ENCODE measurements at places on chromosomes 3 and 15. TPM values are rescaled to one million over a fixed set of nuclear protein-coding genes. Genes with fewer than 3 reads are reported as not detected.

The GOLGA8K gene
- not detected for polyA plus RNA-seq

The SCN5A gene
- not detected for polyA plus RNA-seq

The MYRIP gene
- polyA plus RNA-seq: not detected

The PODXL2 gene
- polyA plus RNA-seq: 12.0 TPM

The DUOXA2 gene
- polyA plus RNA-seq: not detected

The CCDC9B gene
- polyA plus RNA-seq: not detected

DNA sequence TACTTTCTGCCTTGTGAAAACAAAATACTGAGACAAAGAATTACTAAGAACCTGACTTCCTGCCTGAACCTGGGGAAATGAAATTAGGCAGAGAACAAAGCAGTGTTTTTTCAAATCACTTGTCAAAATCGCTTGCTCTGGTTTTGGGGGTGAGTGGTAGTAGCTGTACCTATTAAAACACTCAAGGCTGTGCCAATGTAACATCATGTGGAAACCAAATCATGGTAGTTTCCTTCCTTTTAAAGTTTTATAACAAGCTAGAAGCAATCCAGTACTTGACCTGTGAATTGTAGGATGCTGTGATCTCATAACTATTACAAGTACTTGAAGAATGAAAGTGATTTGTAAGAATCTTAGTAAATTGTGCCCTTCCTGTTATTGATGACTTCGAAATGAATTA, 6.7 kb downstream of the CMTM8 start:
- DNase-seq: no peak
- H3K4me3 ChIP-seq: no peak overlapping the region
- H3K4me1 ChIP-seq: no peaks in the 10 kb centered on the region
- H3K27ac ChIP-seq: no peak overlapping the region
- no peaks in the 10 kb centered on the region for H3K36me3 ChIP-seq
- no peaks in the 10 kb centered on the region for H3K27me3 ChIP-seq

GRCh38 chr3:139534455-139534812, 5.1 kb downstream of the RBP1 start:
- no peak for DNase-seq
- H3K27ac ChIP-seq: no peak overlapping the region
- H3K4me3 ChIP-seq: no peak overlapping the region
- no peaks in the 10 kb centered on the region for H3K36me3 ChIP-seq

GRCh38 chr15:101489599-101490407, at the start of gene PCSK6:
Gene PCSK6 (minus strand): TSS chr15:101489707. CDS start chr15:101489670, 37 bp downstream.
- H3K27me3 ChIP-seq: peaks cover 5% of the 10 kb centered on the region
- no peak for DNase-seq
- H3K4me1 ChIP-seq: no peaks in the 10 kb centered on the region
- no peak within 1 kb of the TSS for H3K27ac ChIP-seq
- H3K4me3 ChIP-seq: no peak within 1 kb of the TSS
- no peaks in the 10 kb centered on the region for H3K36me3 ChIP-seq

DNA sequence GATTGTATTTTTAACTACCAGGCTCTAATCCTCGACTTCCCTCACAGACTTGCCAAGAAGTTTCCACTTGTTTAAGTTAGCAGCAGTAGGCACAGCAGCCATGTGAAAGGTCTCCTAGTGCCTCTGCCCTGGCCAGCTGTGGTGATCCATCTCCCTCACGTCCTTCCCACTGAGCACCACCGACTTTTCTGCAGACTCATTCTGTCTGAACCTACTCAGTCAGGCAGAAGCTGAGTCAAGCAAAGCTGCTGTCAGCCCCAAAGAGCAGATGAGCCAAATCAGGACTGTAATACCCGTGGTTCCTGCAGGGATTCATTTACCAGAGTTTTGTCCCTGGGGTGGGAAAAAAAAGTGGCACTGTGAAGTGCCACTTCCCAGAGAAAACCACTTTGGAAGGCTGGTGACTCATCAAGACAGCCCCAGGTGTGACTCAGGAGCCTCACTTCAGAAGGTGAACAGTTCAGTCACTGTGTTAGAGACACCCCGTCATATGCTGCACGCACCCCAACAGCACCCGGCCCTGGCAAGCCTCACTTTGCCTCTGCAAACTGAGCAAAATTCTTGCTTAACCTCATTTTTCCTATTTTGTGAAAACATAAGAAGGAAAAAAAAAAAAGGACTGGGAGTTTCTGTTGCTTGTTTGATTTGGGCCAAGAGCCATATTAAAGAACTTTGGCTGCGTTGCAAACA, 76.0 kb downstream of the WWTR1 start:
- H3K27me3 ChIP-seq: no peaks in the 10 kb centered on the region
- no peak for DNase-seq
- peak overlapping the region; percentile 63 for H3K27ac ChIP-seq
- H3K4me1 ChIP-seq: peaks cover 73% of the 10 kb centered on the region
- peak overlapping the region; percentile 52 for H3K4me3 ChIP-seq

DNA sequence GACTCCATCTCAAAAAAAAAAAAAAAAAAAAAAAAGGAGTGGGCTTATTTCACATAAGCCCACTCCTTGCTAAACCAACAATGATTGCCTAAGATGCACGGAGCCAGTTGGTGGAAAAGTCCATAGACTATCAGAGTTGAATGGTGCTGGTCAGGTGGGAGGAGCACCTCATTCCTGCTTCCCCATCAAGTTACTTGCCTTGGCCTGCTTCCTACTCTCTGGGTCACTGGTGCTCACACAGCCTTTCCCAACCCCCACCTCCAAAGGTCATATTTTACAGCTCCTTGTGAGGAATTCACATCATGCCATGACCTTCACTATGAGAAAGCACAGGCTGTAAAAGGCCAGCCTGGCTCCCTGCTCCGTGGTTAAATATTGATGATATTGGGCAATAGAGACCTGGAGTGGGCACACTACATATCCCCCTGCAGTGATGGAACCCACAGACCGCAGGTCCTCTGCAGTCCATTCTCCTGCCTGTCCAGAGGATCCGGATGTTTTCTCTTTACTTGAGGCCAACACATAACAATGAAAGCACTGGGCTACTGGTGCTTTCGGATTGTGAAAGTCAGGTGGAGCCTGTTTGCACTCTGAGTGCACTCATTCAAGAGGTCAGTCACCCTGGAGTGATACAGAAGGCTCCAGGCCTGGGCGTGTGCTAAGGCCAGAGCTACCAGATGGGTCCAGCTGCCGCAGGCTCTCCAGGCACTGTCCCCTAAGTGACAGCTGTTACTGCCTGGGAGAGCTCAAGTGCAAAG, at the start of gene SLC51B:
Gene SLC51B, plus strand, starts transcription at position 664 of the 758 bp plus-strand sequence. CDS start 4,618 bp downstream, outside the sequence.
- no peaks in the 10 kb centered on the region for H3K27me3 ChIP-seq
- H3K36me3 ChIP-seq: no peaks in the 10 kb centered on the region
- no peak within 1 kb of the TSS for H3K27ac ChIP-seq
- no peak within 1 kb of the TSS for H3K4me3 ChIP-seq

DNA sequence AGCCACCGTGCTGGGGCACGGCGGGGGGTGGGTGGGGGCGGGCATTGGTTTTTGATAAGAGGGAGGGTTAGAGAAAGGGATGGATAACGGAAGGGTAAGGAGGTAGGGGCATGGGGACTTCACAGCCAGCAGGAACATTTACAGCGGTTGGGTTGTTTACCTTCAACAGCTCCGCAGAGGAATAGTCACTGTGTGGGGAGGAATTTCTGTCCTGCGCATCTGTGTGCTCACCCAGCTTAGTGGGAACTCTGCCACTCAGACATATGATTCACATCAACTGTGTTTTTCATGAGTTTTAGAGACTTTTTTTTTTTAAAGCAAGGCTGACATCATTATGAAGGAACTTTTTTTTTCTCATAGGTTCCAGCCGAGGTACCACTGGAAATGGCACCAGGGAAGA, 19.6 kb downstream of the CHRD start:
- no peak overlapping the region for H3K27ac ChIP-seq
- no peaks in the 10 kb centered on the region for H3K4me1 ChIP-seq
- no peaks in the 10 kb centered on the region for H3K36me3 ChIP-seq
- H3K4me3 ChIP-seq: no peak overlapping the region
- DNase-seq: no peak

DNA sequence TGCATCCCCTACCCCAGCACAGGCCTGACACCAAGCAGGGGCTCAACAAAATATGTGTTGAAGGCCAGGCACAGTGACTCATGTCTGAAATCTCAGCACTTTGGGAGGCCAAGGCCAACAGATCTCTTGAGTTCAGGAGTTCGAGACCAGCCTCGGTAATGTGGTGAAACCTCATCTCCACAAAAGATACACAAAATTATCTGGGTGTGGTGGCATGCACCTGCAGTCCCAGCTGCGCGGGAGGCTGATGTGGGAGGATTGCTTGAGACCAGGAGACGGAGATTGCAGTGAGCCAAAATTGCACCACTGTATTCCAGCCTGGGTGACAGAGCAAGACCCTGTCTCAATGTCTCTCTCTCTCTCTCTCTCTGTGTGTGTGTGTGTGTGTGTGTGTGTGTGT, 30.7 kb upstream of the CYP11A1 start:
- peak overlapping the region; percentile 100 for H3K27ac ChIP-seq
- H3K4me3 ChIP-seq: peak overlapping the region; percentile 34
- H3K36me3 ChIP-seq: no peaks in the 10 kb centered on the region
- DNase-seq: no peak
- H3K4me1 ChIP-seq: peaks cover 94% of the 10 kb centered on the region

GRCh38 chr15:69035205-69035917, 20.9 kb downstream of the NOX5 start:
- H3K27ac ChIP-seq: no peak overlapping the region
- peaks cover 5% of the 10 kb centered on the region for H3K27me3 ChIP-seq
- H3K4me3 ChIP-seq: no peak overlapping the region
- H3K36me3 ChIP-seq: no peaks in the 10 kb centered on the region
- H3K4me1 ChIP-seq: no peaks in the 10 kb centered on the region

- no peaks in the 10 kb centered on the region for H3K27me3 ChIP-seq
- H3K4me3 ChIP-seq: no peak overlapping the region
- no peak overlapping the region for H3K27ac ChIP-seq
- DNase-seq: no peak
- H3K36me3 ChIP-seq: no peaks in the 10 kb centered on the region
These were observed 386.6 kb upstream of the THBS1 start for GRCh38 chr15:39194106-39194830.

- H3K27ac ChIP-seq: no peak overlapping the region
- no peaks in the 10 kb centered on the region for H3K36me3 ChIP-seq
- H3K4me3 ChIP-seq: no peak overlapping the region
- H3K27me3 ChIP-seq: no peaks in the 10 kb centered on the region
These were observed 507.8 kb downstream of the TUSC7 start for GRCh38 chr3:117217355-117217754.

DNA sequence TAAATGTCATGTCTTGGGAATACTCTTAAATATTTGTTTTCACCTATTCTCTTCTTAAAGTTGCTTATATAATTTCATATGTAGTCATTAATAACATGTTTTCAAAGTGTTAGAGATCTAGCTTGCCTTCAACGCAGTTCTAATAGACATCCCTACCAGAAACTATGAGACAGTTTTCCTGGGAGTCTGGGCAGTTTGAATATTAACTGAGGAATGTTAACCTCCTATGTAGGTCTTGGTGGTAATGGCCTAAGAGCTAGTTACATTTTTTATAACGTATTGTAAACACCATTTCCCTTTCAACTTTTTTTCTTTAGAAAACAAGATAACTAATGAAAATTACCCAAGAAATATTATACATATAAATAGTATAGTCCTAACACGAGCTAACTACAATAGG, 328.2 kb downstream of the TIGIT start:
- H3K36me3 ChIP-seq: no peaks in the 10 kb centered on the region
- no peak for DNase-seq
- no peak overlapping the region for H3K27ac ChIP-seq
- H3K27me3 ChIP-seq: no peaks in the 10 kb centered on the region

DNA sequence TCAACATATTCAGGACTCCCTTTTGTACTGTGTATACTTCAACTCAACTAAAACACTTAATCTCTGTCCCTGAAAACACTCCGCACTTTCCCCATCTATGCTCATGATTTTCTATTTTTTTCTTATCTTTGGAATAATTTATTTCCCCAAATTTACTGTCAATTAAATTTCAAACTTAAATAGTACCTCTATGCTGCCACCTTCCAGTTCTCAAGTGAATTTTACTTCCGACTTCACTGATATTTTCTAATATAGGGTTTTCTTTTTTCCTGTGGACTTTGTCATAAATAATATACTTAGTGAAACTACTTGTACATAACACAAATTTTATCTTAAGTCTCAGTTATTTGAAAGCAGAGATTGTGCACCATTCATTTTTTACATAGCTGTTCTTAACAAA, 1303.3 kb downstream of the OTOL1 start:
- no peak overlapping the region for H3K4me3 ChIP-seq
- no peak overlapping the region for H3K27ac ChIP-seq
- H3K36me3 ChIP-seq: no peaks in the 10 kb centered on the region
- no peaks in the 10 kb centered on the region for H3K4me1 ChIP-seq
- no peaks in the 10 kb centered on the region for H3K27me3 ChIP-seq
- DNase-seq: no peak

GRCh38 chr3:112751564-112752512, 94.8 kb downstream of the CD200R1L start:
- no peak overlapping the region for H3K27ac ChIP-seq
- no peak for DNase-seq
- H3K4me1 ChIP-seq: no peaks in the 10 kb centered on the region
- no peak overlapping the region for H3K4me3 ChIP-seq
- no peaks in the 10 kb centered on the region for H3K36me3 ChIP-seq

DNA sequence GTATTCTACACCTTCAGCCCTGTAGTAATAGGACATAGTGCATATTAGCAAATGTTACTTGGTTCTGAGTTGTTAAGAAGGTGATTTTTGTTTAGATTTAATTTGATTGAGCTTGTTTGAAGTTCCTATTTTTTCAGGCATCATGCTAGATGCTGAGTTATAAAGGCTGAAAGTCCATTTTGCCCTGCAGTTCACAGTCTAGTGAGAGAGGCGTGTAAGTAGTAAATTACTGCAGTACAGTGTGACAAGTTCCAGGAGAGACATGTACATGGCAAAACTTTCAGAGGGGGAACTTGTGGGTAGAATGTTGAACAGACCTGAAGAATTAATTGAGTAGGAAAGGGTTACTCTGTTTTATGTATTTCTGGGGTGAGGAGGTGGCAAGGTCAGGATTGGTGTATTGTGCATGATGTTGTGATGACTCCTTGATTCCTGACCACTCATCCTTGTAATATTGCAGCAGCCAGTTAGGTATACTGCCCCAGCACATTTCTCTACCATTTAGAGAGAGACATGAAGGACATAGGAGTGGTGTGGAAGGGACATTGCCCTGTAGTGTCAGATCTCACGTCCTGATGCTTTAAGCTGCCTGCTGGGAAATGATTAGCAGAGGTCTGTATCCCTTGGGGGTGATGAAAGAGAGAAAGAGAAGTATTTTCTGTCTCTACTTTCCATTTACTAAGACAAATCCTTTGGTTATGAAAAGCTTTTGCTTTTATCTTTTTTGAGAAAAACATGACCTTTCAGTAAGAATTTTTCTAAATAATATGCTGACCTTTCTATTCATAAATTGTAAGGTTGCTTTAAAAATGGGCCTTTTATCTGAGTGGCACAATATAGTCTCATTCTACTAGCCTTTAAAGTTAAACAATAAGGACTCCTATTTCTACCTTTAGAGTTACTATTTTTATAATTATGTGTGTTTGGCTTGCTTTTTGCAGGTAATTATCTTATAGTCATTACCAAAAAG, 16.9 kb downstream of the SACM1L start:
- peaks cover 6% of the 10 kb centered on the region for H3K36me3 ChIP-seq
- no peak overlapping the region for H3K4me3 ChIP-seq
- H3K27me3 ChIP-seq: no peaks in the 10 kb centered on the region
- DNase-seq: no peak
- no peaks in the 10 kb centered on the region for H3K4me1 ChIP-seq
- H3K27ac ChIP-seq: no peak overlapping the region

GRCh38 chr15:31339558-31339895, 12.9 kb downstream of the KLF13 start:
- H3K36me3 ChIP-seq: peaks cover 24% of the 10 kb centered on the region
- H3K4me3 ChIP-seq: no peak overlapping the region
- H3K27ac ChIP-seq: peak overlapping the region; percentile 83
- no peaks in the 10 kb centered on the region for H3K27me3 ChIP-seq
- H3K4me1 ChIP-seq: peaks cover 95% of the 10 kb centered on the region
